ENCODE measurements at places on chromosomes 5 and 9.

DNA sequence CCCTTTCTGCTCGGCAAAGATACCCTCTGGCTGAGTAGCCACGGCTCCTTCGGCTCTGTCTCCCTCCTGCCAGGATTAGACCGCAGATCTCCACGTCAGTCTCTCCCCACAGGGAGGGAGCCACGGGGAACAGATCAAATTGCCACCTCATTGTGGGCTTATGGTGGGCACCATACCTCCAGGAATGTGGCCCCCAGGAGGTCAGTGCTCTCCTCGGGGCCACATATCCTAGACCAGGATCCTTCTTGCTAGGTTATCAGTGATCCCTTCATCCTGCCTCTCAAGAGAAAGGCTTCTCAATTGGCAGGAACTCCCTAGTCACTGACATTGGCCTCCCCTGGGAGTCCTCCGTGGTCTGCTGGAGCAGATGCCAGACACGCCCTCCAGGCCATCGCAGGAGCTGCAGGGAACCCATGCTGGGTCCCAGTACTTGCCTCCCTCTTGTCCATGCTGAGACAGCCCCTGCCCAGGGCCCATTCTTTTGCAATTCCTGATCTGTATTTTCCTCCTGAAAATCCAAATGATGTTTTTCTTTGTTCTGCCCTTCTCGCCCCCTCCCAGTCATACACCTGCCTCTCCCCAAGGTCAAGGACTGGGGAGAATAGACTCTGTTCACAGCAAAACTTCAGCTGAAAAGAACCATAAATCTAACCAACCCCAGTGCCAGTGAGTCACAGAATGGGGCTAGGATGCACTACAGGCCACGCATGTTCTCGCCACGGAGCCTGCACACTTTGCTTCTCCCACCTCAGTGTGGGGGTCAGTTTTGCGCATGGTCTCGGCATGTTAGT, 31.6 kb upstream of the ENHO start:
- no peak for DNase-seq

DNA sequence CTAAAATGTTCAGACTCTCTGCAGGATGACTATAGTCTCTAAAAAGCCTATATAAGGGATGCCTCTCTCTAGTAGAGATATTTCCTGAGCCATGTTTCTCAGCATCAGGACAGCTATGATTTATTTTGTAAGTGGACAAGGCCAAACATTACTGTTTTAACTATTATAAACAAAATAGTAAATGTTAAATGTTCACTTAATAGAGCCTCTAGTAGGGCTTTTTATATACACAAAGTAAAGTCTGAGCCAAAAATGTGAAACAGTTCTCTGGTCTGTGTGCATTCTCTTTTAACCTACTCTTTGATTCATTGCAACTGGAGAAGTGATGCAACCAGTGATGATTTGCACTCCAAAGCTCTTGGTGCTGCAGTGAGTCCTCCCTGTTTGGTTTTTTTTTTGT, 220.5 kb downstream of the GDNF start:
- DNase-seq = no peak

GRCh38 chr9:567128-567746, 274.3 kb upstream of the DMRT1 start:
- DNase-seq = no peak

DNA sequence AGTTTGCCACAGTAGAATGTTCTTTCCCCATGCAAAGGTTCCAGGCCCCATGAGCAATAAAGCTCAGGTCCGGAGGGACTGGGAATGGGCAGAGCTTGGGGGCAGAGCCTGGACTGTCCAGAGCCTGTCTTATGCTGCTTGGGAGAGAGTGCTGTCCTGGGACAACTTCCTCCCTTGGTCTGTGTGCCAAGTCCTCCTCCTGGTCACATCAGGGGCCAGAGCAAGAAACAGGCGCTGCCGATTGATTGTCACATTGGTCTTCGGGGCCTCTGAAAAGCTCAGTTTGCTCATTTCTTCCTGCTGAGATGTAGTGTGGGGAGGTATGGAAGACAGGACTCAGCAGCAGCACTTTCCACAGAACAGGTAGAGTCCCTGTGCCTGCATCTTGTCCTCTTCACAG, 54.0 kb upstream of the FCN1 start:
- no peak for DNase-seq

DNA sequence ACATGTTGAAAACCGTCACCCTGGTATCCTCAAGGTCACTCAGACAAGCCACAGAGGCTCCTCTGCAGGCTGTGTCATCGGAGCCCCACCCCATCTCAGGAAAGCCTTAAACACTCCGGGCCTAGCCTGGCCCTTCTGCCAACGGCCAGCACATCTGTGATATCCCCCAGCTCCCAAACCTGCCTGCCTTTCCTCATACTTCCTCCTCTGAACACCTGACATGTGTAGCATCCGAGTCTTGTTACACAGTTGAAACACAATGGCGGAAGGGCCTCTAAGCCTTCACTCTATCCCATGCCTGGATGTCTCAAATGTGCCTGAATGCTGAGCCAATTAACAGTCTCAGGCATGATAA, 32.9 kb upstream of the TGFBR1 start:
- DNase-seq = no peak

DNA sequence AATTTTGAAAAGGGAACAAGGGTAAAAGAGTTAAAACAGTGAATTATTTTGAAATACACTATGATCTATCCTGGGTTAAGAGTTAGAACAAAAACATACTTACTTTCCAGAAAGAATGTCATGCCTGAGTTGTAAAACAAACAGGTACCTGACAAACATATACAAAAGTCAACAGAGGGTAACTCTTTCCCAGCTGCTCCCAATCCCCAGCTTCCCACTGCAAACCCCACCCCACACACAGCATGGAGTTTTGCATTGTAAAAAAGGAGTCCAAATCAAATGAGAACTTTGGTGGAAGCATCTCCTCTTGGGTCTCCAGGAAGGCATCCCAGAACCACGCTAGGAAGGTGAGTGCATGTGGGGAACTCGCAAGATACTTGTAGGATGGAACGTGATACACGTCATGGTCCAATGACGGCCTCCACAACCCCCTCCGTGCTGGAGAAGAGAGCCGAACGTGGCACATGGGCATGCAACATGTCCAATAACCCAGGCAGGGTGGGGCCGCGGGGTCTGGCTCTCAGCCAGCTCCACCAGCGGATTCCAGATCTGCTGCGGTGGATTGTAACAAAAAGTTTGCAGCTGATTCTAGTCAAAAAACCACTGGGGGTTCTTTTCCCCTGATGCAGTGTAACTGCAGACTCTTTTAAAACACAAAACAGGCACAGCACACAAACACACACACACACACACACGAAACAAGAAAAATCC, 55.8 kb downstream of the EPB41L4B start:
- DNase-seq = peak; percentile 89

DNA sequence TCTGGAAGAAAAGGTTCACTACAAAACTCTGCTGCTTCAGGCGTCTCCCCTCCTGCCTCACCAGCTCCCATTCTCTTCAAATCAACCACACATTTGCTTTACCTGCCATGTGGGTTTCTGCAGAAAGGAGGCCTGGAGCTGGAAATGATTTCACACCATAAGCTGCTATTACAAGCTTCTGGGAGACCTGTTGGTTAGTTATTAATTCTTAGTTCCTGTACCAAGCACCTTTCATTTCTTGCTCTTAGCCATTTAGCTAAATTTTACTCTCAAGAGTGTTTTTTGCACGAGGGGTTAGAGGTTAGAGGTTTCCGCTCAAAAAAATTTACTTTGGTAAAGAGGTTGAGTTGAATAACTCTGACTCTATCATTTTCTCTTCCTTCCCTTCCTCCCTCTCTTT, 70.3 kb downstream of the MAP1B start:
- no peak for DNase-seq

DNA sequence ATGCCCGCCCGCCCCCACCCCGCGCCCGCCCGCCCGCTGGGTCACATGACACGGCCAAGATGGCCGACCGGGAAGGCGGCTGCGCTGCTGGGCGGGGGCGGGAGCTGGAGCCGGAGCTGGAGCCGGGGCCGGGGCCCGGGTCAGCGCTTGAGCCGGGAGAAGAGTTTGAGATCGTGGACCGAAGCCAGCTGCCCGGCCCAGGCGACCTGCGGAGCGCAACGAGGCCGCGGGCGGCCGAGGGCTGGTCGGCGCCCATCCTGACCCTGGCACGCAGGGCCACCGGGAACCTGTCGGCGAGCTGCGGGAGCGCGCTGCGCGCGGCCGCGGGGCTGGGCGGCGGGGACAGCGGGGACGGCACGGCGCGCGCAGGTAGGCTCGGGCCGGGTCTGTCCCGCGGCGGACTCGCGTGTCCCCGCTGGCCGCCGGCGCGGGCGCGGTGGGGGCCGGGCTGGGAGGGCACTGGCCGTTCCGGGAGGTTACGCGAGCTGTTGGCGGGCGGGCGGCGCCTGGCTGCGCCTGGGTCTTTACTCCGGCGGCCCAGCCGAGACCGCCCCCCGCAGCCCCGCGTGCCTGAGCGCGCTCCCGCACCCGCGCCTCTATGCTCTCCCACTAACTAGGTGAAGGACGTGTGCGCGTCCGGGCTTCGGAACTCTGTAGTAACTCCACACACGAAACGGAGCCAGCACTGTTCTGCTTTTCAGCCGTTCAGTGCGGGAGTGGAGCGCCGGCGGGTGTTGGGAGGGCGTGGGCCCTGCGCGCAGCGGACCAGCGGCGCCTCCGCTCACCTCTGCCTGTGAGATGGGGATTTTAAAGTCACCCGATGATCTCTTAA, at the start of gene RUFY1:
TSS of gene RUFY1 (plus strand) at position 44 of the 832 bp plus-strand sequence. CDS start at position 60, 16 bp downstream.
- DNase-seq = peak; percentile 30

GRCh38 chr9:16191691-16192402, 639.0 kb downstream of the CCDC171 start:
- DNase-seq = no peak

DNA sequence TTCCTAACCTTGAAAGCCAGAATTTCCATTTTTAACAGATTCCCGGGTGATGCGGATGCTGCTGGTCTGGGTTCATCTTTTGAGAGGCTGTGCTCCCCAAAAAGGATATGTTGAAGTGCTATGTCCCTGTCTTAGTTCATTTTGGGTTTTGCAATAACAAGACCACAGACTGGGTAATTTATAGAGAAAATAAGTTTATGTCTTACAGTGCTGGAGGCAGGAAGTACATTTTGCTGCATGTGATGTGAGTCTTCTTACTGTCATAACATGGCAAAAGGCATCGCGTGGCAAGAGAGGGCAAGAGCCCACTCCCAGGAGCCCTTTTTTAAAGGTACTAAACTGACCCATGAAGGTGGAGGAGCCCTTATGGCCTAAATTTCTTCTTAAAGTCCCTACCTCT, 114.1 kb downstream of the DAPK1 start:
- DNase-seq = no peak

GRCh38 chr9:95132366-95133324, 184.9 kb downstream of the FANCC start:
- peak; percentile 65 for DNase-seq

DNA sequence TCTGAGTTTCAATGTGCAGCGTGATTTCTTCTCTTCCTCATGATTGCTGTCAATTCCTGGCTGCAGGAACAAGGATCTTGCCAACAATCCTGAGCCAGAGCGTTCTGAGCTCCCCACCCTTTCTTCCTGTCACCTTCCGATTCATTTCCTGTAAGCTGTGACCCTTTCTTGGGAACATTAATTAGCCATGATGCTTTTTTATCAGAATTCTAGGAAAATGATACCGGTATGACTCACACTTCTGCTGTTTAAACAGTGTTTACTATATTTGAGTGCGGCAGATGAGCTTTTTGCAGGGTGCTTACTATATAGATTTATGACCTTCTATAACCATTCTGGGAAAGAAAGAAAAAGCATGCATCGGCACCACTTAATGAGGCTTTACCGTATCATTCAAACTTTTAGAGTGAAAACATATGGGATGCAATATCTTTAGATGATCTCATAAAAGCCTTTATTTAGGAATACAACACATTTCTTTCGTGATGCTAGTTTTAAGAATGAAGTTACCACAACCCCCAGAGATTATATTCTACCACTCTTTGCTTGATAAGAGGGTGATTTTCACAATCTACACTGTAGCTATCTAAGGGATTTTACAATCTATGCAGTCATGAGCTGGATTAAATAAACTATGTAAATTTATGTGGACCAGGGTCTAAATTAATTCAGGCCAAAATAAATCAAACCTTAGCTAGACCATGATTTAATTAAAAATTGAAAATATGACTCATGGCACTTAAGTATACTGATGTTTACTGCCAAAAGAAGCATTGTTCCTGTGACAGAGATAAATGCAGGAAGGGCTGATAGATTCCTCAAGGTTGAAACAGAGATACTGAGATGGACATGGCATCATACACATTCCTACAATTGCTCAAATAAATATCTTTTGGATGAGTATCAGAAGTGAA, 38.0 kb upstream of the OSMR start:
- peak; percentile 25 for DNase-seq

DNA sequence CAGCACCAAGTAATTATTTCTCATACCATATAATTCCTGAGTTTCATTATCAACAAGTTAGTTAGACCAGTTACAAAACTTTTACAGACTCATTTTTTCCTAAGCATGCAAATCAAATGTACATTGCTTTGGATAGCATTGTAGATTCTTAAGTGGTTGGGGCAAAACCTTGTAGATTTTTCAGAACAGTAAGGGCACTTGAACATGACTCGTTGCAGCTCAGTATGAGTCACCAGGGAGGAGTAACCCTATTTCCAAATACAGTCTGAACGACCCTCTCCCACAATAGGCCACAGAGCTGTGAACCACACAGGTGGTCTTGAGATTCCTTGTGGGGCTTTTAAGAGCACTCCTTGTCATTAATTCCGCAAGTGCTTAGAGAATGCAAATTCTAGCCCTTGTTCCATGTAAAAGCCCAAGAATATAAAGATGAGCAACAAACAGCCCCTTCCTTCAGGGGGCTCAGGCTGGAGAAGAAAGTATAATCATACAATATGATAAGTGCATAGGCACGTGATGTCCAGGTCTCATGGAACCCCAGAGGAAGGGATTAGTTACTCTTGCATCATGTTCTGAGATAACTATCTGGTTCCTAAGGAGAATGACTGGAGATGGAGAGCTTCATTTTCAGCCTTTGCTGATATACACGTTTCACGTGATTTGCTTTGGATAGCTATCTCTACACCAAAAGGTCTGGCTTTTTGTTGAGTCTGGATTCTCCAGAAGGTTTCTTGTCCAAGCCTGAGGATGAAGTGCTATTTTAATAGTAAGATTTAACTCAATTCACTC, 295.7 kb downstream of the KCNN2 start:
- no peak for DNase-seq

DNA sequence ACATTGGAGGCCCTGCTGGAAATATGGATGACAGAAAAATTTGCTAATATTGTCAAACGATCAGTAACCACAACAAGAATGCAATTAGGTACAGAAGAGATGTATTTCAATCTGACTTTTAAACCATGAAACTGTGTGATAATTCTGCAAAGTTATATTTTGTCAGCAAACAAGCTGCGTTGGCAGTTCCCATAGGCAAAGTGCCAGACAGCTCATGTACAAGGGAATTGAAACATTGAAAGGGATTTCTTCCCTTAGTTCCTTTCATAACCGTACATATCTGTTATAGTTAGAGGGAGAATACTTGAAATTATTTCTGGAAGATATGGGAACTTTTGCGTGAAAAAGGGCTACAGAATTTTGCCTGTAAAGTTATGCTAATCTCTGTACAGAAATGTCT, 419.4 kb upstream of the PTGER4 start:
- DNase-seq = no peak

DNA sequence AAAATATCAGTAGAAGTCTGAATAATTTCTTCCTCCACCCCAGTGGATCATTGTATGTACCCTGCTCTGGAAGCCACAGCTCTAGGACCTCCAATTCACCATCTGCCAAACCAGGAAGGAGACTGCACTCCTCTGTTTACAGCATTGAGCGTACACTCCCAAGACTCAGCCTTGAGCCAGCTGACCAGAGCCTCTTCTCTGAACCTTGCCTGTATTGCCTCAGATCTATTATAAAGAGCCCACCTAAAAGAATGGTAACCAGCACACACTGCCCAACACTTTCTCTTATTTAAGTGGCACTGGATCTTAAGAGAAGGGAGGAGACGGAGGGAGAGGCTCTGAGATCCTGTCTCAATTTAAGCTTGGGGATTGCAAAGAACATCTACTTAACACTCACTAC, 217.8 kb upstream of the RASEF start:
- no peak for DNase-seq

Measured in NCI-H510A treated with DMSO at 0.1 percent for 48 hours (cell line).